Small intestine (tissue), 16 donors: ENCODE measurements at places on chromosomes 12 and 14.
A peak's percentile ranks its signal among the peaks of the same experiment; 100 is the strongest.

DNA sequence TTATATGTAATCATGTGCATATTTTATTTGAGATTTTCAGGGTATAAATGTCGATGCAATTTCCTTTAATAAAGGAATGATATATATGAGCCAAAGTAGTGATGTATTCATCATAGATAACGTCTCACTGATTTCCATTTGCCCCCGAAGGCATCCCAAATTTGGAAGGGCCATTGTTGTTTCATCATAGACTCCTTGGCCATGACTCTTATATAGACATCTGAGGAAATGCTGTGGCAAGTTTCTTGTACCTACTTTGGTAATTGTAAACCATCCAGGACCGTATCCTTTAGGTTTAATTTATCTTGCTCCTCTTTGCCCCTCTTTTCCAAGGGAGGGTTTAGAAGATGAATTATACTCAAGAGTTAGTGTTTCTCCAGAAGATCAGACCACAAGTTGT lies 84.7 kb downstream of the SAMD4A start:
- no peak for DNase-seq

DNA sequence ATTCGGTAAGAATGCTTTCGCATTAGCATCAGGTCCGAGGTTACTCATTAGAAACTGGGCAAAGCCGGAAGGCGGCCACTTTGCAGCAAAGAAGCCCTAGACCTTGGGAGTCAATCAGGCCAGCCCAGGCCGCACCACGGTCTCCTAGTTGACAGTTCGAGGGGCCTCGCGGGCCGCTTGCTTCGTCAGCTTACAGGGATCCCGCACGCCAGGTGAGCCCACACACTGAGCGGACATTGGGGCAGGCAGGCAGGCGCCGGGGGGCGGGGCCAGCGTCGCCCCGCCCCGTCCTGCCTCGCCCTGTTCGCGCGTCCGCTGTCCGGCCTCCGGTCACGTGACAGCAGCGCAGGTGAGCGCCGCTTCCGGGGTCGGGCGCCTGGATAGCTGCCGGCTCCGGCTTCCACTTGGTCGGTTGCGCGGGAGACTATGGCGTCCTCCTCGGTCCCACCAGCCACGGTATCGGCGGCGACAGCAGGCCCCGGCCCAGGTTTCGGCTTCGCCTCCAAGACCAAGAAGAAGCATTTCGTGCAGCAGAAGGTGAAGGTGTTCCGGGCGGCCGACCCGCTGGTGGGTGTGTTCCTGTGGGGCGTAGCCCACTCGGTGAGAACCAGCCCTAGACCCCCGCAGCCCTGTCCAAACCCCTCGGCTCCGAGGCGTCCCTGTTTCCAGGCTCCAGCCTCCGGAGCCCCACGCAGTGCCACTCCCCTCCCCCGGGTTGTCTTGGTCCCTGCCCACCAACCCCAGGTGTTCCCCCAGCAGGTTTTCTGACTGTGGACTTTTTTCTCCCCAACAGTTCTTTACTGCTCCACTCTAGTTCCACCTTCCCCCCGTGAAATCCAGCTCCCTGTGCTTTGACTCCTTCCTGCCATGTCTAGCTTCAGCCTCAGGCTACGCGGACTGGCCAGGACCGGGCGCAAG lies at the start of gene PIP4K2C:
Gene PIP4K2C, plus strand, starts transcription at position 329 of the 918 bp plus-strand sequence. Its CDS starts 98 bp downstream, at position 427.
- peak; percentile 90 for DNase-seq

- DNase-seq, result no peak
Measured at GRCh38 chr12:84069699-84070098, 842.9 kb downstream of the SLC6A15 start.

GRCh38 chr12:49232940-49233841 lies 31.7 kb upstream of the TUBA1C start:
- DNase-seq, result peak; percentile 53

- no peak for DNase-seq
Measured at GRCh38 chr12:132375747-132376463, 46.5 kb upstream of the GALNT9 start.

DNA sequence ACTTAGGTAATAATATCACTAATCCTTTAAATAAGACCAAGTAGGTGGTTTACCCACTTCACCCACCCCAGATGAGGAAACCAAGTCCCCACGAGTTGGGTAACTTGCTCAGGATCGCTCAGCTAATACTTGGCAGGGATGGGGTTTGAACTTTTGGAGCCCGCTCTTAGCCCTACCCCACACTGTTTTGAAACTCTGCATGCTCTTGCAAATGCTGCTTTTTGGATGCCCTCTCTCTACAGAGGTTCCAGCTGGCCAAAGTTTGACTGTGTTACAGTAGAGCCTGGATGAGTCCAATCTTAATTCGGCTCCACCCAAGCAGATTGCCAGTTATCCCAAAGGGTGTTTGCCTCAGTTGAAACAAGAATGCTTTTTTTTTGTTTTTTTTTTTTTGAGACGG lies 6.8 kb downstream of the PLEKHG3 start:
- no peak for DNase-seq

DNA sequence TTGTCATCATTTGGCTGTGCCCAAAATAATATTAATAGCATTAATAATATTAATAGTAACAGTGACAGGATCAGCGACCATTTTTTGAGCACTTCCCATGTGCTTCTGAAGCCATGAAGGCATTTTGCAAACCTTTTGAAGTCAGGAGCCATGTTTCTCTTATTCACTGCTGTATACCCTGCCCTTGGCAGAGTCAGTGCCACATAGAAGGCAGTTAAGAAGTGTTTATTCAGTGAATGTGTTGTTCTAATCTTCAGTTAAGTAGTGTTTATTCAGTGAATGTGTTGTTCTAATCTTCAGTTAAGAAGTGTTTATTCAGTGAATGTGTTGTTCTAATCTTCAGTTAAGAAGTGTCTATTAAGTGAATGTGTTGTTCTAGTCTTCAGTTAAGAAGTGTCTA lies 319.7 kb upstream of the NAV3 start:
- no peak for DNase-seq

- no peak for DNase-seq
Measured at GRCh38 chr14:99247772-99248171, 24.2 kb downstream of the BCL11B start.

DNA sequence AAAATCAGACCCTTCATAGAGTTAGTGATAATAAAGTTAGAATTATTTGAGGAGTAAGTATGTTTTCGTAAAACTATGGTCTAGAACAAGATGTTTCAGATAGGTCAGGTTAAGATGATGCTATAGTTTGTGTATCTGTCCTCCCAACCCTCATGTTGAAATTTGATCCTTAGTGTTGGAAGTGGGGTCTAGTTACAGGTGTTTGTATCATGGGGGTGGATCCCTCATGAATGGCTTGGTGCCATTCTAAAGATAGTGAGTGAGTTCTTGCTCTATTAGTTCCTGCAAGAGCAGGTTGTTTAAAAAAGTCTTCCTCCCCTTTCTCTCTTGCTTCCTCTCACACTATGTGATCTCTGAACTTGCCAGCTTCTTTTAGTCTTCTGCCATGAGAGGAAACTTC lies 707.3 kb upstream of the FOXG1 start:
- no peak for DNase-seq

DNA sequence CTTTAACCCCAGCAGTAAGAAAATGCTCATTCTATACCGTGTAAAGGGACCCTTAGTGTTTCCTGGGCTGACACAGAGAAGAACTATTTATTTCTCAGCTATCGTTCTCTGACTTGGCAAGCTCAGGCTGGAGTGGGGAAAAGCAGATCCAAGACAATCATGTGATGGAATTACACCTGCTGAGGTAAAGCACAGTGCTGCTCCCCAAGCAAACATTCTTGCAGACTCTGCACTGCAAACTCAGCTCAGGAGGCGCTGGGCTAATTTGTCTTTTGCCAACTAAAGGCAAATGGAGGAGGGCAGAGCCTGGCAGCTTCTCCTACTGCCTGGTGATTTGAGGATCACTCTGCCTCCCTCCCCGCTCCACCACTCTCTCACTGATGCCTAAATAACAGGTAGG lies 57.8 kb upstream of the FUT8 start:
- peak; percentile 28 for DNase-seq

GRCh38 chr14:95190857-95191256 lies 33.5 kb upstream of the DICER1 start:
- no peak for DNase-seq

- DNase-seq, result no peak
Measured at GRCh38 chr14:45686771-45687170, 433.8 kb upstream of the MIS18BP1 start.

- no peak for DNase-seq
Measured at GRCh38 chr12:97075934-97076630, 169.0 kb downstream of the NEDD1 start.

- peak; percentile 83 for DNase-seq
Measured at GRCh38 chr12:29164477-29165393, 15.7 kb downstream of the FAR2 start.

GRCh38 chr14:26088275-26088674 lies 509.6 kb downstream of the NOVA1 start:
- no peak for DNase-seq

- no peak for DNase-seq
Measured at GRCh38 chr14:68959035-68959434, 20.1 kb downstream of the ACTN1 start.

- DNase-seq, result peak; percentile 14
Measured at GRCh38 chr14:45112896-45113781, 21.1 kb downstream of the FKBP3 start.

DNA sequence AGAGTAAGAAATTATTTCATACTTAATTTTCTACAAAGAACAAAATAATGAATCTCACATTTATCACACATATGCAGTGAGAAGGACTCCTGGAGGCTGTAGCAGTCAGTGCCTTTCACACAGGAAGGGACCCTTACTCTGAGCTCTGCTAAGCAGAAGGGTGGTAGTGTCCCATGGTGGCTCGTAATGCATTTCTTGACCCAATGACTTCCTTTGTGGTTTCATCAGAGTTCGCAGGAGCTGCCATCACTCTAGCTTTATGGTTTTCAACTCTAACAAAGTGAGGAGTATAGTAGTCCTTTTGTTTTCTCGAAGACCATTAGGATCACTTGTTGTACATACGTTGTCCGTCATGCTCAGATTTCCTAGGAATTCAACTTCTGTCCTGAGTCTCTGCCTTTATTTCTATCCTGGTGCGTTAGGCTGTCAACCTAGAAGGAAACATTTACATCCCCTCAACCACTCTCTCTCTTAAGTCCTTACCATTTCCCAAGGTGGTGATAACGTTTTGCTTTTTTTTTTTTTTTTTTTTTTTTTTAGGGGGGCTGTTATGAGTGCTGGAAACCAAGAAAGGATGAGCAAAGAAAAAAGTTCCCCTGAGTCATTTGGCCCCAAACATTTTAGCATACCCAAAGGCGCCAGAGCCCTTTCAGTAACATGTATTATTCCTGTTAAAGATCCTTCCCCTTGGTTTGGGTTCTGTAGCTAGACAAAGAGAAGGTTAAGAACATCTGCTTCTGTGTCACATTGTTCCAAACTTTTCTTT lies 37.2 kb downstream of the GABARAPL1 start:
- peak; percentile 14 for DNase-seq

DNA sequence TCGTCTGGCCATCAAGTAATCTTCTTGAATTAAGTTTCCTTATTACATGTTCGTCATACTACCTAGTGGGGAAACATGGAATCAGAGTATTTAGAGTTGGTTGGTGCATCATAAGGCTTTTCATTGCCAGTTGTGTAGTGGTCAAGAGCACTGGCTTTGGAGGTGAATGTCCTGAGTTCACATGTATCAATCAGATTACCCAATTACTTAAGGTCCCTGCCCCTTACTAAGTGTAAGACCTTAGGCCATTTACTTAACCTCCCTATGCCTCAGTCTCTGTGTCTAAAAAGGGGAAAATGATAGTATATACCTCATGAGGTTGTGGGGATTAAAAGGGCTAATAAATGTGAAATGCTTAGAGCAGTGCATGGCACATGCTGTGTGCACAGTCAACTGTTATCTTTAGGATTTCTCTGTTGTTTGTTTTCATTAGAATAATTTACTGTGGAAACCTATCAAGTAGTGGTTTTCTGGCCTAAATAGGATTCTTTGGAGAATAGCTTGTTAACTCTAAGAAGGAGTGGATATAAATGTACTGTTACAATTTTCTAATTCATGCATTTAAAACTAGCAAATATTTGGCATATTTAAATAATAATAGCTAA lies 27.0 kb downstream of the MSRB3 start:
- no peak for DNase-seq

- DNase-seq, result no peak
Measured at GRCh38 chr14:87097015-87097414, 896.0 kb downstream of the GALC start.

DNA sequence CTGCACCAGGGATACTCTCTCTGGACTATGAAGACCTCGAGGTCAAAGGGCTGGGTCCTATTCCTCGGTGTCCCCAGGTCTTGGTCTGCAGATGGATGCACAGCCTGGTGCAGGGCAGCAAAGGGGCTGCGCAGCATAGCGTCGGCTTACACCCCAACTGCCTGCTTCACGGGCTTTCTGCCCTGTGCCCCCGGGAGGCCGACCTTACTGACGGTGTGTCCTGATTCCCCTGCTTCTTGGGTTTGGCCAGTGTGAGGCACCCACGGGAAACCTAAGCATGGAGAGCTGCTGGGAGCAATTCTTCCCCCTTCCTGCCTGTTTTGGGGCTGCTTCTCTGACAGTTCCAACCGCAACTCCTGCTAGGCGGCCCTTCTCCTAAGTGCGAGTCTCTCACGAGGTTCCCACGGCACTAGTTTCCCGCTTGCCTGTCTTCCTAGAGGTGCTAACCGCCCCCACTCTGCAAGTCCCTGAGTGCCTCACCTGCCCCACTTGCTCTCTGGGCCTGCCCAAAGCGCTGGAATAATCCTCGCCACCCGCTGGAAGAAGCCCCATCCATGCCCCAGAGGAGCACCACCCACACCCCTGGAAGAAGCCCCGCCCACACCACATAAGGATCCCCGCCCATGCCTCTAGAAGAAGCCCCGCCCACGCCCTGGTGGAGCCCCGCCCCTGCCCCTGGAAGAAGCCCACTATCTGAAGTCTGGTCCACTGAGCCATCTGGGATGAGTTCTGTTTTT lies 54.0 kb downstream of the PRIMA1 start:
- no peak for DNase-seq

DNA sequence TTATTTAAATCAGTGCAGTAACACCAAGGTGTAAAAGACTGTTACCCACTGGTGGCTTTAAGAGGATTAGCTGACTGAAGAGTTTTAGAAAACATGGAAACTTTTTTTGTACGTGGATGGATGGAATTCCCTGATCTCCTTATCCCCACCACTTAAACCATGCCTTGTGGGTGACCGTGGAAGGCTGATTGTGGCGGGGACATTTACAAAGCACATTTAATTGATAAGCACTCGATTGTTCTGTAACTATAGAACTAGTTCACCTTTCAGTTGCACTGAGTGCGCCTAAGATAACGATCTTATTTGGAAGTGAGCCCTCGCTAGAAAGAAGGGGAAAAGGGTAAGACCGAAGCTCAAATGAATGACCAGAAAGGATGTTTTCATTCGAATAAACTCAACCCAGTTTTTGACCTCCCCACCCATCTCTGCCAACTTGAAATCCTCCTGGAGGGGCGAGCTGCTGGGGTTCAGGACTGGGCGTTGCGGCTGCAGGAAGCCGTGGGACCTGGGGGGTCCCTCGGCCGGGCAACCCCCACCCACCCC lies 688 bp upstream of the RASSF3 start:
- DNase-seq, result peak; percentile 48

DNA sequence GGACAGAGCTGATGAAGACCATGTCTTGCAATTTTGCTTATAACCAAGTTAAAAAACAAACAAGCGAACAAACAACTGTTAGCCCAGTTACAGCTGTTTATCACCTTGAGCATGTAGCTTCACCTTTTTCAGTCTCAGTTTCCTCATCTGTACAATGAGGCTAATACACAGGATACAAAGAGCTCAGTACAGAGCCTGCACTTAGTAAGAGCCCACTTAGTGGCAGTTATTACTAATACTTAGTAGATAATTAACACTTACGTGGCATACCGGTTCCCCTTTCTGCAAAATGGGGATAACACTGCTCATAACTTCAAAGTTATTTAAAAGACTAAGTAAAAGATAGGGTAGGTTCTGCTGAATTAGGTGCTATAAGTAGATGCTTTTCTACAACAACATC lies 228.0 kb downstream of the MON2 start:
- no peak for DNase-seq

- DNase-seq, result no peak
Measured at GRCh38 chr14:22338917-22339715, 249.9 kb downstream of the DAD1 start.
